ENCODE measurements at places on chromosomes 3 and 15.

DNA sequence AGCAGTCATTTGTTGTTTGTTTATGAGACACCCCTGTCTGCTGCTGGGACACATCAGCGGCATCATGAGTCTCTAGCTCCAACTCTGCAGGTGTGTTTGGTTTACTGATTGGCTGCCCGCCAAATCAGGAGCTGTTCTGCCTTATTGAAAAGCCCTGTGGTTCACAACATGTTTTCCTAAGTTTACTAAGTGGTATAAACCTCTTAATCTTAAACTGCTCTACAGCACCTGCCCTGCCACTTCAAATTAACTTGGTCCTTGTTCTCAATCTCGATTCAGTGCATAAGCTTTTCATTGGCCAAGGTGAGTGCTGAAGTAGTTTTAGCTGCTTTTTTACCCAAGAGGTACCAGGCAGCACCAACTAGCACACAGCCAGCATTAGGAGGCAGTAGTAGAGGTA is 77.8 kb upstream of the WDR72 start:
- peak; percentile 15 for DNase-seq

DNA sequence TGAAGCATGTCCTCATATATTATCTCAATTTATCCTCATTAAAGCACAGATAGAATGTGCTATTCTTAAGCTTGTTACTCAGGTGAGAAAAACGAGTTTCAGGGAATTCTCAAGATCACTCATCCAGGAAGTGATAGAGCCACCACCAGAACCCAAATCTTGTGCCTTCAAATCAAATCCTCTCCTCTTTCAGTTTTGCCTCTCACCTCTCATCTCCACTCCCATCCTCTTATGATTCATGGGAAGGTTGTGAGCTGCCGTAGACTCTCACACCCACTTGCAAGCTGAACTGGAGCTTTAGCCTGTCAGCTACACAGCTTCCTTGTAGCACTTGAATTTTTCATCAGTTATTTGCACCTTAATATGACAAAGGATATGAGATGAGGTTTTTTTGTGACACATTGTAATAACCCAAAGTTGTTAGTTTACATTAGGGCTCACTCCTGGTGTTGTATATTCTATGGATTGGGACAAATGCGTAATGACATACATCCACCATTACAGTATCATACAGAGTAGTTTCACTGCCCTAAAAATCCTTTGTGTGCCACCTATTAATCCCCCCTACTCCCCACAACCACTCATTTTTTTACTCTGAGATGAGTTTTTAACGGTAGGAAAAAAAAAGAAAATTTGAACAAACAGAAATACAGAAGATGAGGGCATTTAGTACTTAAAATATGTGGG is 25.7 kb downstream of the GPR15 start:
- no peak for DNase-seq

- no peak for DNase-seq
These were observed 841.9 kb downstream of the OTOL1 start for GRCh38 chr3:162338514-162338913.

GRCh38 chr3:158788446-158788845 is 13.4 kb upstream of the MFSD1 start:
- DNase-seq = no peak

DNA sequence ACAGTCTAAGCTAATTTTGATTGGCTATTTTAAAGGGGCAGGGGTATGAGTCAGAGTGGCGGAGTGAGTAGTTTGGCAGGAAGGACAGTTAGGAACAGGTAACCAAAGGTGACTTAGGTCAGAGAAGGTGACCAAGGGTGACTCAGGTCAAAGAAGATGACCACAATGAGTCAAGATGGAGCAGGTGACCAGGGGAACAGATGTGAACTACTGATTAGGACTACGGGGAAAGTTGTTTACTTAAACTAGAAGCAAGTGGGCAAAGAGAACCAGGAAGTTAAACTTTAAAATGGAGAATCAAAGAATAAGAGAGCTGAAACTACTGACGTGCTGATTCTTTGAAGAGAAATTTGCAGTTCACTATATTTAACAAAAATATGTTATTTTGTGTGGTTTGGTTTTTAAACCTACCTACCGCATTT is 14.1 kb upstream of the CA12 start:
- DNase-seq = no peak

Measured in GM23338 (cell line).